ENCODE measurements at places on chromosomes 3 and 15. TPM values are rescaled to one million over a fixed set of nuclear protein-coding genes. Genes with fewer than 3 reads are reported as not detected.

The RTP3 gene
- total RNA-seq: not detected

The SNRPN gene
- 148 TPM for total RNA-seq

- no peak for DNase-seq
Measured at GRCh38 chr15:85579957-85580694, 199.7 kb downstream of the AKAP13 start.

GRCh38 chr3:109887293-109887692 lies 549.9 kb upstream of the DPPA4 start:
- no peak for DNase-seq

GRCh38 chr3:33256249-33256648 lies 21.0 kb upstream of the FBXL2 start:
- no peak for DNase-seq

- no peak for DNase-seq
Measured at GRCh38 chr15:69903470-69904469, 193.9 kb downstream of the TLE3 start.

DNA sequence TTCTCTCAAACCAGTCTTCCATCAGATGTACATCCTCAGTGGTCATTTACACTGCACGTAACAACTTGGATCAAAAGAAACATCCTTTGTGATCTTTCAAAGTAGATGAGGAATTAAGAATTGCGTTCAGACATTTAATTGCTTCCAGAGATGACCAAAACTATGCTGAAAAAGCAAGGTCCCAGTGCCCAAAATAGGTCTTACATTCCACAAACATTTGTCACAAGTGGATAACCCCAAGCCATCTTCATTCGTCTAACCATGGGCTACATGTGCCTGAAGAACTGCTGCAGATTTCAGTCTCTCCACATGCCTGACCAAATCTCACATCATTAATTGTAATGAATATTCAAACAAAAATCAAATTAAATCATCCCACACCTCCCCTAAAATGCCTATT lies 273.6 kb downstream of the SHOX2 start:
- no peak for DNase-seq

- no peak for DNase-seq
Measured at GRCh38 chr15:76526111-76526510, 189.5 kb downstream of the ISL2 start.
